GM04503 (cell line): ENCODE measurements at places on chromosomes 2 and 18.
A peak's percentile ranks its signal among the peaks of the same experiment; 100 is the strongest.

- no peak for DNase-seq
Observed at GRCh38 chr2:217066510-217067270, 206.8 kb upstream of the TNP1 start.

DNA sequence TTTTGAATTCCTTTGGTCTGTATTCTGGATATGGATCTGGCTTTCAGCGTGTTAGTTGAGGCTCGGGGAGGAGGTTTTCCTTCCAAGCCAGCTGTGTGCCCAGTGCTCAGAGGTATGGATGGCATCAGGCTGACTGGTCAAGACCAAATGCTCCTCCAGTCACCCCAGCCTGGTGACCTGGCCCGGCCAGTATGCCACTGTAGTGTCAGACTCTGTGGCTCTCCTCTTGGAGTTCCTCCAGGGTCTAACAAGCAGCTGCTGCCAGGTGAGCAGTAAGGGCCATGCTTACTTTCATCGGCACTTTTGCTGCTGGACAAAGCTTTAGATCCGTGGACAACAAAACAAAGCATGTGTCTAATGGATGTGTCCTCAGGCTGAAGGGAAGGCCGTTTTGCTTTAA, 44.1 kb downstream of the CABLES1 start:
- DNase-seq: no peak

GRCh38 chr2:223797811-223798721, 39.3 kb downstream of the AP1S3 start:
- DNase-seq: no peak

- no peak for DNase-seq
Observed at GRCh38 chr2:174491947-174492346, 5.1 kb upstream of the GPR155 start.

DNA sequence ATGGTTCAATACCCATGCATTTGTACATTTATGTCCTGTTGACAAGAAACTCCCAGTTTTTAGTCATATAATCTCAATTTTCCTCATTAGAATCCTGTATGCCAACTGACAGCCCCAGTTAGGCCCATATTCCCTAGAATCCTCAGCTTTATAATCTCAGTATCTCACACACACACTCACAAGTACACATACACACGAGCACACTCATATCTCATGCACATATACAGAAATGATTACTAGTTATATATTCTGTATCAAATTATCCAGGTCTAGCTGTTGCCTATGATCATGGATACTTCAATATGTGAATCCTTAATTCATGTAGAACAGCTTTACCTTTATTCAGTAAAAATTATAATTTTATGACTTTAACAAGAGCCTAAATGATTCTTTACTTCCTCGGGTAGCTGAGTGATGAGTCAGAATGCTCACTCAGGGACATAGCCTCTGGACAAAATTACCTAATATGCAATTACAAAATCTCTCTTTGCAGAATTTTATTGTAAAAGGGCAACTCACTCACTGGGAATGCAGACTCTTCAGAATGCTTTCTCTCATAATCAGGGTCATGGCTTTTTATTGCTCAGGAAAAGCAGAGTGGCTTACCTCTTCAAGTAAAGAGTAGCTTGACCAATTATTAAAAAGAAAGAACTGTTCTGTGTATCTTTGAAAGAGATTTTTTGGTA, 193.6 kb upstream of the PIK3C3 start:
- peak; percentile 83 for DNase-seq

- DNase-seq: no peak
Observed at GRCh38 chr2:181170256-181170655, 189.9 kb downstream of the UBE2E3 start.

GRCh38 chr18:3821524-3821923, 371.6 kb downstream of the TGIF1 start:
- DNase-seq: no peak

DNA sequence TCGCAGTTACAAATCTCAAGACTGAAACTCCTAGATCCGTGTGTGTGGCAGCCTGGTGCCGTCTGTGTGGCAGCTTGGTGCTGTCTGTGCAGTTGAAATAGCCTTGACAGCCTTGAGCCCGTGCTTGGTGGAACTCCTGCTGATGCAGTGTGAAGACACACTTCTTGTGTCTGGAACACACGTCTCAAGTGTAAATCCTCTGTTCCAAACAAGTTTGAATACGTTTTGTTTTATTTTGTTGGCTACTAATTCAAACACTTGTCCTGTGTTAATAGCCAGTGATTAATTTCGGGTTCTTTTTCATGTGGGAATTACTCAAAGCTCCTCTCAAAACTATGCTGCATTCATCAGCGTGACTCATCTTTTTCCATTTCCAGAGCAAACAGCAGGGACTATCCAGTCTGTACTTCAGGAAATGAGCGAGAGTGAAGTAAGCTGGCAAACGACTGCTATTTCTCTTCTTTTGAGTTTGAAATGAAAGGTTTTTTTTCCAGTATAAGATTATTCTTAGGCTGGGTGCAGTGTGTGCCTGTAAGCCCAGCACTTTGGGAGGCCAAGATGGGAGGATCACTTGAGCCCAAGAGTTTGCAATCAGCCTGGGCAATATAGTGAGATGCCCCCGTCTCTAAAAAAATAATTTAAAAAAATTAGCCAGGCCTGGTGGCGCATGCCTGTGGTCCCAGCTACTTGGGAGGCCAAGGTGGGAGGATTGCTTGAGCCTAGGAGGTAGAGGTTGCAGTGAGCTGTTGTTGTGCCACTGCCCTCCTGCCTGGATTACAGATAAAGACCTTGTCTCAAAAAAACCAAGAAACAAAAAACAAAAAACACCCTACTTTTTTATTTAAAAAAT, 152.9 kb downstream of the SPP2 start:
- DNase-seq: peak; percentile 82

DNA sequence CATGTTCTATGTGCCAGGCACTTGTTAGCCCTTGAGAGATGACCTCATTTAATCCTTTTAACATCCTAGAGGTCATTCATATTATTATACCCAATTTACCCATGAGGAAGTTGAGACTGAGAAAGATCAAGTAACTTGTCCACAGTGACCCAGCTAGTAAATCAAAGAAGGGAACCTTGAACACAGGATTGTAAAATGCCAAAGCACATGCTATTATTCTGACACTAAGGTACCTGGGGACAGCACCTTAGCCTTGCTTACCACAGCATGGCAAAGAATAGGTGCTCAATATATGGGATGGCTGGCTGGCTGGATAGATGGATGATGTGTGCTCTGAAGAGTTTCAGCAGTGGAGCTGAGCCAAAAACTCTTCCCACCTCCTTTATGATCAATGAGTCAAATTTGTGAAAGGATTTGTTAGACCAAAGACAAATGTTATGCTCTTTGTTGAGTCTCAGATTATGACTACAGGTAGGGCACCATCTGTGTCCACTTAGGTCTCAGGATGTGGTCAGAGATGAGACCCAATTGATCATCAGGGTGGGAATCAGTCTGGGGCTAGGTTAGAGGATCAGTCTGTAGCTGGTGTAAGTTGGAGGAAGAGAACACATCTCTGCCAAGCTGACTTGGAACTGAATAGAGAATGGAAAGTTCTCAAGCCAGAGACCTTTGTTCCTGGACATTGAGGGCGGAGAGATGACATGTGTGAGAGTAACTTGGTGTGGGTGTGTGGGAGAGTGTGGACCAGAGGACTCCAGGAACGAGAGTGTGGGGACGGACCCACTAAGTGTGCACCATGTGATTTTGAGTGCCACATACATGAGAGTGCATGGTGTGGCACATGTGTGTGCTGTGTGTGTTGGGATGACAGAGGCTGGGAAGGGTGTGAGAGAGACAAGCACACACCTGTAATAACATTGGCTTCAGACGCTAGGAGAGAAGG, 16.3 kb upstream of the PKDCC start:
- no peak for DNase-seq

- DNase-seq: no peak
Observed at GRCh38 chr2:127508023-127508630, 18.2 kb downstream of the IWS1 start.

- no peak for DNase-seq
Observed at GRCh38 chr2:208608122-208608835, 201.7 kb downstream of the PTH2R start.

GRCh38 chr2:127884436-127884835, 1.3 kb downstream of the AMMECR1L start:
- DNase-seq: peak; percentile 44

GRCh38 chr18:37124516-37124915, 295.6 kb downstream of the KIAA1328 start:
- DNase-seq: peak; percentile 3

GRCh38 chr2:5826979-5827655, 134.9 kb downstream of the SOX11 start:
- DNase-seq: no peak

DNA sequence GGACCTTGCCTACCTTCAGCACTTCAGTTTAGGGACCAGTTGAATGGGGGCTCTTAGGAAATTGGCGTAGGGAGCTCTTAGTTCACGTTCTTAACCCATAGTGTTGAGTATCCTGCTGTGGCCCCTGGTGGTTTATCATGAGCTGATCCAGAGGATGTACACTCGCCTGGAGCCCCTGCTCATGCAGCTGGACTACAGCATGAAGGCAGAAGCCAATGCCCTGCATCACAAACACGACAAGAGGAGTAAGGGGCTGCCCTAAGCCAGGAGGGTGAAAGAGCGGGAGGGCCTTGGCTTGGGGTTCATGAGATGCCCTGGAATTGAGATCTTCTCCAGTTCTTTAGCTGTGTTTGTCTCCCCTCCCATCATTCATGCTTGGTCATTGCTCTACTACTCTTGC, 2.9 kb downstream of the RETREG2 start:
- DNase-seq: no peak

- DNase-seq: no peak
Observed at GRCh38 chr2:9910699-9911098, 40.8 kb upstream of the GRHL1 start.

DNA sequence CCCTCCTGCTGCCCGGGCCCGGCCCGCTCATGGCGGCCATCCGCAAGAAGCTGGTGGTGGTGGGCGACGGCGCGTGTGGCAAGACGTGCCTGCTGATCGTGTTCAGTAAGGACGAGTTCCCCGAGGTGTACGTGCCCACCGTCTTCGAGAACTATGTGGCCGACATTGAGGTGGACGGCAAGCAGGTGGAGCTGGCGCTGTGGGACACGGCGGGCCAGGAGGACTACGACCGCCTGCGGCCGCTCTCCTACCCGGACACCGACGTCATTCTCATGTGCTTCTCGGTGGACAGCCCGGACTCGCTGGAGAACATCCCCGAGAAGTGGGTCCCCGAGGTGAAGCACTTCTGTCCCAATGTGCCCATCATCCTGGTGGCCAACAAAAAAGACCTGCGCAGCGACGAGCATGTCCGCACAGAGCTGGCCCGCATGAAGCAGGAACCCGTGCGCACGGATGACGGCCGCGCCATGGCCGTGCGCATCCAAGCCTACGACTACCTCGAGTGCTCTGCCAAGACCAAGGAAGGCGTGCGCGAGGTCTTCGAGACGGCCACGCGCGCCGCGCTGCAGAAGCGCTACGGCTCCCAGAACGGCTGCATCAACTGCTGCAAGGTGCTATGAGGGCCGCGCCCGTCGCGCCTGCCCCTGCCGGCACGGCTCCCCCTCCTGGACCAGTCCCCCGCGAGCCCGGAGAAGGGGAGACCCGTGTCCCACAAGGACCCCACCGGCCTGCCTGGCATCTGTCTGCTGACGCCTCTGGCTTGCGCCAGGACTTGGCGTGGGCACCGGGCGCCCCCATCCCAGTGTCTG, 767 bp downstream of the RHOB start:
- no peak for DNase-seq
